GOT3 (cell line): ENCODE measurements at places on chromosomes 16 and 17.

GRCh38 chr17:2157675-2158395, 102.9 kb downstream of the HIC1 start:
- DNase-seq: no peak

- DNase-seq: no peak
Measured at GRCh38 chr17:41835800-41836549, at the start of gene NT5C3B. TSS of gene NT5C3B (minus strand) at chr17:41836232. CDS start at chr17:41836193, 39 bp downstream.

DNA sequence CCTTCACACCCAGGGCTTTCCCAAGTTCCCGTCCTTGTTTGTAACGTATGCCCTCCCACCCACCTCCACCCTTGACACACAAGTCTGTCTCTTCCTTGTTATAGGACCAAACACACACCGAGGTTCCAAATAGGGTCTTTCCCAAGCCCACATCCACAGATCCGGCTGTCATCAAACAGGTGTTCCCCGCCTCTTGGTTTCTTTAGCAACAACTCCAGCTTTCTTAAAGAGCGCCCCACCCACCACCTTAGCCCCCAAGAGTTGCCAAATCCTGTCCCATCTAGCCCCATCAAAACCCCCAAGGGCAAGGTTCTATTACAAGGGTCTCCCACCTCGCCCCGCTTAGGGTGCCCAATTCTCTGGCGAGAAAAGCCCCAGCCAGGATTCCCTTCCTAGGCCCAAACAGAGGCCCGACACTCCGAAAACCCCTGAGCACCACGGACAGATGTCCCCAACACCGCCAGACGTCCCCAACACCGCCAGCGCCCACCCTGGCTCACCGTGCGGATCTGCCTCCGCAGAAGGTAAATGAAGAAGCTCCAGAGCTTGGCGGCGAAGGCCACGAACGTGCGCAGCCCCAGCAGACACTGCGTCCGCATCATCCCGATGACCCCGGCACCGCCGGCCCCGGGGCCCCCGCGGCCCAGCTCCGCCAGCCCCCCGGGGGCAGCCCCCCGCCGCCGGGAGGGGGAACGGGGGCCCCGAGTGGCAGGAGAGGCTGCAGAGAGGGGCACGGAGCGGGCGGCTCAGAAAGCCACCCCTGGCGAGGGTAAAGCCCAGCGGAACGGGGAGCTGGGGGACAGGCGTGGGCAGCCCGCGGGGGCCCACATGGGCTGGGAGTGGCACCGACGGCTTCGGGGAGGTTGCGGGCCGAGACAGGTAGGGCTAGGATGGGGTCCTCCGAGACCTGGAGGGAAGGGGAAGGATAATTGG, 573 bp downstream of the CTDNEP1 start:
- DNase-seq: no peak

DNA sequence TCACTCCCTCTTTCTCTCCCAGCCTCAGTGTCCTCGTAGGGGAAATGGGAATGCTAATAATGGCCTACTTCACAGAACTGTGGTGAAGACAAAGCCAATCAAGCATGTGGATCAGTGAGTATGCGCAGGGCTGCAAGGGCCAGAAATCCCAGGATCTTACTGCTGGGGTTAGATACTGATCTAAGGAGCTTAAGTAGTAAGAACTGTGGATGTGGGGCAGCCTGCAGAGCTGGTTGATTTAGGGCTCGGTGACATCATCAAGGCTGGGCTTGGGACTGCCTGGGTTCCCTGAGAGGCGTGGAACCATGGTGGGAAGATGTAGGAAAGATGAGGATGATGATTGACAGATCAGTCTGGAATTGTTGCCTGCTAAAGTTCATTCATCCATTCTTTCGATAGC, 25.6 kb downstream of the GOSR2 start:
- no peak for DNase-seq

DNA sequence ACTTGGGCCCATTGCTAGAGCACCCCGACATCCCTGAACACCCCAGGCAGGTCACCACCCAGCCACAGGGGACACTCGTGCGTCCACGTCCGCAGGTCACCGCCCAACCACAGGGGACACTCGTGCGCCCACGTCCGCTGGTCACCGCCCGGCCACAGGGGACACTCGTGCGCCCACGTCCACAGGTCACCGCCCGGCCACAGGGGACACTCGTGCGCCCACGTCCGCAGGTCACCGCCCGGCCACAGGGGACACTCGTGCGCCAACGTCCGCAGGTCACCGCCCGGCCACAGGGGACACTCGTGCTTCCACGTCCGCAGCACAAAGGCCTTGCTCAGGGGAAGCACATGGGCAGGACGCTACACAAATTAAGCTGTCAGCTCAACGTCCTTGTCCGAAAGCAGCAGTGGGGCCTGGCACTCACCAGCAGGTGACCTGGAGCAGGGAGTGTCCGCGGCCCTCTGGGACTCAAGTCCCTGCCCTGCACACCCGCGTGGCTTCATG, 17.7 kb downstream of the GALNS start:
- DNase-seq: no peak

- DNase-seq: no peak
Measured at GRCh38 chr17:19013806-19014627, 9.5 kb upstream of the FAM83G start.

GRCh38 chr16:84477661-84478060, 26.8 kb downstream of the MEAK7 start:
- no peak for DNase-seq

GRCh38 chr17:49730078-49730784, 22.5 kb upstream of the SLC35B1 start:
- no peak for DNase-seq

- DNase-seq: no peak
Measured at GRCh38 chr17:44530896-44531418, 26.3 kb upstream of the FZD2 start.

DNA sequence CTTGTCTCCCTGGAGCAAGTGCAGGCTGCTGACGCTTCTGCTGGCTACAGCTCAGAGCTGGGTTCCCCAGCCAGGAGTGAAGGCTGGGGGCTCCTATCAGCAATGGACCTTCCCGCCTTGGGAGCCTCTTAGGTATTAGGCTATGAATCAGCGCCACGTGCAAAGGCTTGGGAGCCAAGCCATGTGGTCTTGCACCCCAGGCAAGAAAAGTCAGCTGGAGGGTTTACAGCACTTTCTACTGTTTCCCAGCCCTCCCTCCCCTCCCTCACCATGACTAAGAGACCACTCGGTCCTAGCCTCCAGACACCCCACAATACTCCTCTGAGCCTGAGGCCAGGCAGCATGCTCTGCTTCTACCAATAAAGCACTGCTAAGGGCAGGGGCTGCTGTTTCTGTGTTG, 12.3 kb downstream of the EPX start:
- DNase-seq: no peak
